ENCODE measurements at places on chromosomes 7 and 10.

DNA sequence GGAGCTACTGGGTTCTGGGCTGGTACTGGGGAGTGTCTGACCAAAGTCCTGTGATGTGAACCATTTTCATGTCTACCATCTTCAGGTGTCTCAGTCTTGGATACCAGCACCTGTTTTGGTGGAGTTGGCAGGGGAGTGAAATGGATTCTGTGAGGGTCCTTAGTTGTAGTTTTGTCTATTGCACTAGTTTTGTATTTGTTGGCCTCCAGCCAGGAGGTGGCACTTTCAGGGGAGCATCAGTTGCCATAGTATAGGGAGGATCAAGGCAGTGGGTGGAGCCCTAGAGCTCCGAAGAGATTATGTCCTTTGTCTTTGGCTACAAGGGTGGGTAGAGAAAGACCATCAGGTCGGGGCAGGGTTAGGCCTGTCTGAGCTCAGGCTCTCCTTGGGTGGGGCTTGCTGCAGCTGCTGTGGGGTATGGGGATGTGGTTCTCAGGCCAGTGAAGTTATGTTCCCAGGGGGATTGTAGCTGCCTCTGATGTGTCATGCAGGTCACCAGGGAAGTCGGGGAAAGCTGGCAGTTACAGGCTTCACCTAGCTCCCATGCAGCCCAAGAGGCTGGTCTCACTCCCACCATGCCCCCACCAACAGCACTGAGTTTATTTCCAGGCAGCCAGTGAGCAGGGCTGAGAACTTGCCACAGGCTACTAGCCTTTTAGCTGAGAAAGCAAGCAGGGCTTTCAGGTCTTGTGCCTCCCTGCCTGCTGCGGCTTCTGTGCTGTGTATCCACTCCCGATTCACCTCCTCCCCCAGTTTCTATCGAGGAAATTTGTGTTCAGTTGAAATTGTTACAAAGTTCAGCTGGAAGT, 153.1 kb downstream of the ZNF365 start:
- no peak for DNase-seq

DNA sequence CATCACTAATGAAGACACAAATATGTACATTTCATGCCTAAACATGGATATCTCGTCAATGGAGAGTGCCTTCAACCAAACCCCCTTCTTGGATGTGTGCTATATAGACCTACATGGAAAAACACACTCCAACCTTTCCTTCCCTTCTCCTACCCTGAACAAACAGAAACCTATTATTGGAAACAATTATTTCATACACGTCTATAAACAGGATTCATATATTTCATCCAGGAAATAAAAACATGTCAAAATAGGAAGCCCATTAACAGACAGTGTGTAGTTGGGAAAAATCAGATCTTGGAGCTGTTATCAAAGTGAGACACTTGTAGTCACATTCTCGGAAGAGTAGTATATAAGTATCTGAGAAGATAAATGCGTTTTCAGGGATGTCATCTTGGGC, 81.1 kb downstream of the NRP1 start:
- DNase-seq, result no peak

GRCh38 chr10:48460182-48460581, 144.7 kb downstream of the ARHGAP22 start:
- DNase-seq, result no peak

DNA sequence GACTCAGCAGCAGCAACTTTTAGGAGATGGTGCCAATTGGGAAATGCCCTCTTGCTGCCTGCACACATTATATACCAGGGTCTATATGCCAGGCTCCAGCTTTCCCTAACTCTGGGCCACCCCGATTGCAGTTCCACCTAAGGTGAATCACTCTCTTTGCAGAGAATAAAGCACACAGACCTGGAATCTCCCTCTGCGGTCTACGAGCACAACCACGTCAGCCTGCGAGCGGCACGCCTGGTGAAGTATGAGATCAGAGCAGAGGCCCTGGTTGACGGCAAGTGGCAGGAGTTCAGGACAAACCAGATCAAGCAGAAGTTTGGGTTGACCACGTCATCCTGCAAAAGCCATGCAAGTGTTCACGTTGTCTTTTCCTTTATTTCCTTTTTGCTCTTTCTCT, 38.2 kb upstream of the PLEKHA1 start:
- no peak for DNase-seq

All from HS-27A (cell line).